ENCODE measurements at places on chromosomes 4 and X. TPM values are rescaled to one million over a fixed set of nuclear protein-coding genes. Genes with fewer than 3 reads are reported as not detected.

Gene TLR1
- not detected for total RNA-seq

Gene PORCN
- total RNA-seq: 14.6 TPM

Gene RNF150
- 4.8 TPM for total RNA-seq

Gene GUCY1A1
- total RNA-seq: not detected

DNA sequence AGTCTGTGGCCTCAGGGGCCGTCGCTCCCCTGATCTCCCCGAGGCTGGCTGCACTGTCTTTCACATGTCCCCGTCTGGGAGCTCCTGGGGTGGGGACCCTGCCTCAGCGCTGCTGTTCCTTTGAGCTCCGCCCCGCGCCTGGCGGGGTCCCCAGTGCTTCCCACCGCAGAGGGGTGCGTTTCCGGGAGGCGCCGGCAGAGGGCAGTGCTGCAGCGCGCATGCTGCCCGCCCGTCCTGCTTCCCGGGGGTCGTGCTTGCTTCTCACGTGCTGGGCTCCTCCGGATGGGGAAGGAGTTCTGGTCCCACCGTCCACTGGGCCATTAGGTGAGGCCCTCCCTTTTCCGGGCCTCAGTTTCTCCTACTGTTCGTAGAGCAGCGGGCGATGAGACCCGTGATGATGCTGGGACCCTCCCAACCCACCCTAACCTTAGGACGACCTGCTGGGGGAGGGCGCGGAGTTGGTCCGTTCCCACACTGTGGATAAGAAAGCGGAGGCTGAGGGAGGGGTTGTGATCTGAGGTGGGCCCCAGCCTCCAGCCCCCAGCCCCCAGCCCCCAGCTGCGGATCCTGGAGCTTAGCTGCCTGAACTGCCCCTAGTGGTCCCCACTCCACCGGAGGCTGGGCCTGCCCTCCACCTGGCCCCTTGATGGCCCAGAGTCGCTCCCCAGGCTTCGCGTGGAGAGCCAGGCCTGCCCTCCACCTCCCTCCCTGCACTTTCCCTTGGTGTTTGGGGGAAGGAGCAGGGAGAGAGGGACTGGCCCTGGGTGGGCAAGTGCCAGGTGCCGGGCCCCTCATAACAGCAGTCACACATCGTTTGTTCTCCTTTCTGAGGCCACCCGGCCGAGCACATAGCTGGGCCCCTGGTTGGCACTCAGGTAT is 15.3 kb downstream of the CPZ start:
- DNase-seq: peak; percentile 99

- DNase-seq: no peak
These were observed 544.5 kb downstream of the PPP4R3C start for GRCh38 chrX:26918631-26919030.

GRCh38 chr4:118112117-118113046 is 78.1 kb downstream of the NDST3 start:
- DNase-seq: no peak

GRCh38 chrX:86051741-86052140 is 4.4 kb upstream of the CHM start:
- DNase-seq: no peak
